ENCODE measurements at places on chromosomes 12 and 14. TPM values are rescaled to one million over a fixed set of nuclear protein-coding genes. Genes with fewer than 3 reads are reported as not detected.

Gene ZNF10
- total RNA-seq, result 10.1 TPM

Gene SMIM41
- not detected for total RNA-seq

Gene PSMB11
- total RNA-seq, result not detected

- DNase-seq, result no peak
Observed at GRCh38 chr12:99265648-99266047, 381.9 kb upstream of the GARIN6 start.

DNA sequence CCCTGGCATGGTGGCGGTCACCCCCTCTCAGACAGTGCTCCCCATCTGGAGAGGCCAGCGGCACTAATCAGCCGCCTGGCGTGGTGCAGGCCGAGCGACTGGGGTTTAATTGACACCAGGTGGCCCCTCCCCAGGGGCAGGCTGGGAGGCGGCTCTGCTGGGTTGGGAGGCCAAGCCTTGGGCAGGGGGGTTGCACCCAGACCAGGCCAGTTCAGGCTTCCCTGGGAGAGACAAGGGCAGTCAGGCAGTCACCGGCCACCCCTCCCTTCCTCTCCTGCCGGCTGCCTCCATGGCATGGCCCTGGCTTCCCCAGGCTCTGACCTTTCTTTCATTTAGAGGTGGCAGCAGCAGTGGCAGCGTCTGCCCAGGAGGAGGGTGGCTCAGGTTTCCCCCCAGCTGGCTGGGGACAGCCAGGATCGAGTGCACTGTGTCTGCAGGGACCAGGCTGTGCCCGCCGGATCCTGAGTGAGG lies 78.1 kb upstream of the NOS1 start:
- DNase-seq, result no peak

Gene BAG5
- 38.7 TPM for total RNA-seq

DNA sequence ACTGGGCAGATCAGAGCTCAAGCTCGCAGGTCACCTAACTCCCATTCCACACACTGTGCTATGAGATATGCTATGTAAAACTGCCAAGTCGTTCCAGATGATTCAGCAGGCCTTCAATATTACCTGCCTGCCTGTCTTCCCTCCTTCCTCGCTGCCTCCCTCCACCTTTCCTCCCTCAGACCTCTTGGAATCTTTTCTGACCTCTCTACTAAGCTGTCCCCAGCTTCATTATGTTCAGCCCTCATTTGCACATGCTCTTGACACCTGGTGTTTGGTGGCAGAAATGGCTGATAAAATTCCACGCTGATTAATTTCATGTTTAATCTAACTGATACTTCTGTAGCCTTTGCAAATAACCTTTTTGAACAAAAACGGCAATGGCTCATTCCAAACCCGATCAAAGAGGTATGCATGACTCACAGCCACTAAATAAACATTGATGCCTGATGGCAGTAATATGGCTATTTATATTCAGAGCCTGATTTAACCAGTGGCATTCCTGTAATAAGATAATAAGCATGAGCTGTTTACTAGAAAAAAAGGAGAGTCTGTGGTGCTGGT lies 130.8 kb upstream of the EGLN3 start:
- DNase-seq, result no peak
